GF-D8 (cell line): ENCODE measurements at places on chromosomes 7 and 10.

GRCh38 chr7:139117599-139118233 lies 8.2 kb upstream of the ZC3HAV1 start:
- DNase-seq = no peak

- DNase-seq = no peak
Measured at GRCh38 chr10:97648562-97649404, 8.3 kb downstream of the PI4K2A start.

GRCh38 chr7:79732535-79732934 lies 279.1 kb upstream of the MAGI2 start:
- no peak for DNase-seq

DNA sequence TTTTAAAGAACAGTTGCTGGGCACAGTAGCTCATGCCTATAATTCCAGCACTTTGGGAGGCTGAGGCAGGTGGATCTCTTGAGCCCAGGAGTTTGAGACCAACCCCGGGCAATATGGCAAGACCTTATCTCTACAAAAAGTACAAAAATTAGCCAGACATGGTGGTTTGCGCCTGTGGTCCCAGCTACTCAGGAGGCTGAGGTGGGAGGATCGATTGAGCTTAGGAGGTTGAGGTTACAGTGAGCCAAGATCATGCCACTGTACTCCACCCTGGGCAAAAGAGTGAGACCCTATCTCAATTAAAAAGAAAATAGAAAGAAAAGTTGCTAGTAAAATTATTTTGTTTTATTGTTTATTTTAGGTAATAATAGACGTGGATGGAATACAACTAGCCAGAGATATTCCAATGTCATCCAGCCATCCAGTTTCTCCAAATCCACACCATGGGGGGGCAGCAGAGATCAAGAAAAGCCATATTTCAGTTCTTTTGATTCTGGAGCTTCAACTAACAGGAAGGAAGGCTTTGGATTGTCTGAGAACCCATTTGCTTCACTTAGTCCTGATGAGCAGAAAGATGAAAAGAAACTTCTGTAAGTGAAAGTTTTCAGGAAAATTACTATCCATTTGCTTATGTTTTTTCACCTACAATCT lies 3.0 kb downstream of the NUP42 start:
- DNase-seq = no peak

DNA sequence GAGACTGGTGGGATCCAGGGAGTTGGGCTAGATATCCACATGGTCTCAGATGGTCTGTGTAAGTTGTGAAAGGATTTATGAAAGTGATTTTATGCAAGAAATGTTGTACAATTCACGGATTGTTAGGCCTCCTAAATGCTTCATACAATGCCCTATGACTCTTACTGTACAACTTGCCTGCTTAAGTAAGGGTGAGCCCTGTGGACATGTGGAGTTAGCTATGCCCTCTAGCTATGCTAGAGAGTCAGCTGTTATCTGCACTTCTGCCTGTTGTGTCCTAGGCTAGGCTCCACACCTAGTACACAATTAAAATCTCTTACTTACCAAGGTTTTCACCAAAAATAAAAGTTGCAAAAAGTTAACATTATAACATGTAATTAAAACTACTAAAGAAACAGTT lies 1.7 kb upstream of the CFAP43 start:
- DNase-seq = no peak

DNA sequence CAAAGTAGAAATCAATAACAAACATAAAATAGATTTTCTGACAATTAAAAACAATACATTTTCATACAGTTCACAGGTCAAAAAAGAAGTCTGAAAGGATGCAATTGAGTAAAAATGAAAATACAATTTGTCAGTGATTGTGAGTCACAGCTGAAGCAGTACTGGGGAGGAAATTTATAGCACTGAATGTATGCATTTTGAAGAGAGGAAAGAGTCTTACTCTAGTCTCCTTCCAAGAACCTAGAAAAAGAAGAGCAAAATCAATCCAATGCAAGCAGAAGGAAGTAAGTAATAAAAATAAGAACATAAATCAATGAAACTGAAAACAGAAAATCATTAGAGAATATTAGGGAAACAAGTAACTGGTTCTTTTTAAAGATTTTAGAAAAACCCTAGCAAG lies 507.2 kb upstream of the IGFBP3 start:
- no peak for DNase-seq
